Thymus (tissue), 14 donors: ENCODE measurements at places on chromosomes 6 and 20. TPM values are rescaled to one million over a fixed set of nuclear protein-coding genes. Genes with fewer than 3 reads are reported as not detected.
A peak's percentile ranks its signal among the peaks of the same experiment; 100 is the strongest.

DNA sequence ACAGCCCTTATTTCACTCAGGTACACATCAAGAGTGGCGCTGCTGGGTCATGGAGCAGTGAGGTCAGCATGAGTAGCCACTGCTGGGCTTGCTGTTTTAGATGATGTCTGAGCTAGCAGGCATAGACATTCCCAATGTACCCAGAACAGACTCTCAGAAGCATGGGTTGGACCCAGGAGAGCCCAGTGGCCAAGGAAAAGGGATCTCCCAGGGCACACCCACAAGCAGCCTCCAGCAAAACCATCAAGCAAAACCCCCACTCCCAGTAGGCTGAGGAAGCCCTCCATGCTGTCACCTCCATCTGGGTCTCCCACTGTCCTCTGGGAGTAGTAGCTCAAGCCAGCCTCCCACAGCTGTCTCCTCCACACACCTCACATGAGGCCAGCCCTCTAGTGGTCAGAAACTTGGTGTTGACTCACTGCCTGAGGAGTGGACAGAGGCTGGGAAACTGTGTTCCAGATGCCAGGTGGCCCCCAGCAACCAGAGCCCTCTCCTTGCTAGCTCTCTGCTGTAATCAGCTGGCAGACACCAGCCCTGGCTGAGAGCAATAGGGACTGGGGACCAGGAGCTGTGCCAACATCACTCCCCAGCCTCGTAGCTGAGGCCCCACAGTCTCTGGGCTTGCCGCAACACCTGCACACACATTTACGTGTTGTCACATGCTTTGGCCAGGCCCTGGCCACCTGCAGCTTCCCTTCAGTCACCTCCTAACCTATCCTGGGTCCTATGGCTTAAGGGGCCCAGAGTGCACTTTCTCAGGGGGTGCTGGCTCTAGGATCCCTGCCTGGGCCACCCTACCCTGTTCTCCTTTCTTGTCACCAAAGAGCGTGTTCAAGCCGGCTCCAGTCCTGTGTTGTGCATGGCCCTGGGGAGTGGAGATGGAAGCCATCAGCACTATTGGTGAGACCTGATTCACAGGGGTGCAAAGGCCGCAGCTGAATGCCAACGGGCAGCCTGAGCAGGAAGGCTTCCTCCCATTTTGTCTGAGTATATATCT lies 1.9 kb upstream of the AP5S1 start:
- peaks cover 54% of the 10 kb centered on the region for H3K4me1 ChIP-seq
- DNase-seq = peak; percentile 66
- peak overlapping the region; percentile 86 for H3K27ac ChIP-seq
- H3K4me3 ChIP-seq = no peak overlapping the region
- H3K27me3 ChIP-seq = no peaks in the 10 kb centered on the region

GRCh38 chr6:166671434-166672081 lies 44.5 kb upstream of the RPS6KA2 start:
- no peak overlapping the region for H3K4me3 ChIP-seq
- peaks cover 7% of the 10 kb centered on the region for H3K4me1 ChIP-seq
- no peak for DNase-seq
- no peaks in the 10 kb centered on the region for H3K27me3 ChIP-seq
- H3K27ac ChIP-seq = no peak overlapping the region
- H3K36me3 ChIP-seq = no peaks in the 10 kb centered on the region

DNA sequence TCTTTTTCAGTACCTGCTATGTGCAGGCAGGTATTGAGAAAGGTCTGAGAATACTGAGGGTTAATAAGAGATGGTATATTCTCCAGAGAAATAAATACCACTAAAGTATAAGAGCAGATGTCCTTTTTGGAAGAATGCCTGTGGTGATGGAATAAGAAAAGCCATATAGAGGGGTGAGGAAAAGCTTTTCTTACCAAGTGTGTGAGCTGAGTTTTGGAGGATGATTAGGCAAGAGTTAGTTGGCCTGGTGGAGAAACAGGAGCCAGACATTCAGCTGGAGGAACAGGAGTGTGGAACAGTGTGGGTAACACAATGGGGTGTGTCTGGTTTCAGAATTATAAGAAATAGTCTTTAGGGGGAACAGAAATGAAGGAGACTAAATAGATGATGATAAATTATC lies 19.9 kb downstream of the ZNF451 start:
- no peak overlapping the region for H3K4me3 ChIP-seq
- H3K36me3 ChIP-seq = no peaks in the 10 kb centered on the region

DNA sequence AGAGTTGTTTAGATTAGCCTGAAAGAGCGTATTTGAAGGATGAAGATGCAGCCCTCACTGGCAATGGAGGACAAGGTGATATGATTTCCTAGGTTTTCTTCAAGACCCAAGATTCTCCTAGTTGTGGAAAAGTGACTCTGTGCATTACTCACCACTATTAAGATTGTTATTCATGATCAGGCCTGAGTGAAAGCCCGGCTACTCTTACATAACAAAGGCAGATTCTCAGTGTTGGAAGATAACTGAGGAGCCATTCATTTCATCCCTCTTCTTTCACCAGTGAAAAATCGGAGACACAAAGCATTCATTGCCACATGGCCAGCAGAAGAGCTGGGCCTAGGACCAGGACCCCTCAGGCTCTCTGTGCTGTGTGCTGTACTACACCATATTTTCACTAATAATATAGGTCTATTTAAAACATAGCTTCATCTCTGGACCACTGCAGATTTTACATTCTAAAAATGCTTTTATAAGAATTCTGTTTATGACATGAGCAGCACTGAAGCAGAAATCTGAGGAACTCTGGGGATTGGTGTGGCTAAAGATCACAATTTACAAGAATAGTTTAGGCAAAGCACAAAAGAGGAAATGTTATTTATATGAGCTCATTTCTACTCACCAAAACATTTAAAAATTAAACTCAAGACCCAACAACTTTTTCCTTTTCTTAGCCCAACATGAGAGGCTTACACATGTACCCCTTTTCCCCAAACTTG lies 181.9 kb upstream of the CCN2 start:
- H3K4me1 ChIP-seq = peaks cover 8% of the 10 kb centered on the region
- H3K27me3 ChIP-seq = no peaks in the 10 kb centered on the region
- DNase-seq = no peak
- H3K27ac ChIP-seq = no peak overlapping the region
- no peak overlapping the region for H3K4me3 ChIP-seq
- no peaks in the 10 kb centered on the region for H3K36me3 ChIP-seq

DNA sequence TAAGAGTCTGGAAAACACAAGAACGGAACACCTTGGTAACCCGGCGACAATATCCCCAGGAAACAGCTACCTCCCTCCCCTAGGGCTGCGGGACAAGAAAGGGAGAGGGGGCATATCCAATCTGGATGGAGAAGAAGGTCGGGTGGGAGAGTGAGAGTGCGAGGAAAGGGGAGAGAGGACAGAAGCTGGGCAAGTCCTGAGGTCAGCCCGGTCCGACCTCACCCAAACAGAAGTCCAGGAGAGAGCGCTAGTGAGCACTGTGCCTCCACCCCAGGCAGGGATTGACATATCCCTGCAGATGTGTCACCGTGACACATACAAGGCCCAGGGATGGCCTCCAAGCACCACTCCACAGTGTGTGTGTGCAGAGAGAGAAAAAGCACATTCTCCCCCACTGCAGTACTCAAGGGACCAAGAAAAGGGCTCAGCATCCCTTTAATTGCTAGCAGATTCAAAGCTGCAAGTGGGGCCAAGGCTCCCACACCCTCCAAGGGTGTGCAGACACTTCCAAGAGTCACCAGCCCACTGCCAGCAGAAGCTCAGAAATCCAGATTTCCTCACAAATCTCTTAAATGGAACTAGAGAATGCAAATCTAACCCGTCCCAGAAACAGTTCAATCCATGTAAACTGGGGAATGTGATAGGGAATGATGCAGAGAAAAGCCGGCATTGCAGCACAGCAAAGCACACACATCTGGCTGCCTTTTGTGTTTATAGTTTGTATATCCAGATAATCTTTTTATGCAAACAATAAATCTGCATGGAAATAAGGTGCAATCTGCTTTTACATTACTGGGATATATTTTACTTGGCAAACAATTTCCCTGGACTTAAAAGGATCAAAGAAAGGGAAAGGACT lies 3.1 kb downstream of the PXDC1 start:
- H3K27ac ChIP-seq = no peak overlapping the region
- no peaks in the 10 kb centered on the region for H3K36me3 ChIP-seq
- H3K4me1 ChIP-seq = peaks cover 13% of the 10 kb centered on the region
- H3K4me3 ChIP-seq = no peak overlapping the region
- no peak for DNase-seq
- peaks cover 52% of the 10 kb centered on the region for H3K27me3 ChIP-seq

DNA sequence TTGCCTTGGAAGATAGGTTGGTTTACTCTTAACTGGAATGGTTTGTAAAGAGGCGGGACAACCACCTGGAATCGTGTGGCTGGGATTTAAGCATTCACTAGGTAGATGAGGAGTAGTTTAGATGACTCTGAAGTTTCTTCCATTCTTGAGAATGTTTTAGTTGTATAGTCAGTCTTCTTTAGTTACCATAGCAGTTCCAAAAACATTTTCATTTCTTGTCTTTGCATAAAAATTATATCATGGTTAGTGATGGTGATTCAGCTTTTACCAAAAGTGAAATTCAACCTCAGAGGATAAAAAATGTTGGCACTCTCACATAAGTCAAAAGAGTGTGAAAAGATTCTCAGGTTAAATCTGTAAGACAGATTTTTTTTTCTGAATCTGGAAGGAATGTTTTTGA lies 70.3 kb downstream of the SMAP1 start:
- H3K4me3 ChIP-seq = no peak overlapping the region
- H3K4me1 ChIP-seq = no peaks in the 10 kb centered on the region
- no peak for DNase-seq
- no peak overlapping the region for H3K27ac ChIP-seq
- H3K27me3 ChIP-seq = no peaks in the 10 kb centered on the region

DNA sequence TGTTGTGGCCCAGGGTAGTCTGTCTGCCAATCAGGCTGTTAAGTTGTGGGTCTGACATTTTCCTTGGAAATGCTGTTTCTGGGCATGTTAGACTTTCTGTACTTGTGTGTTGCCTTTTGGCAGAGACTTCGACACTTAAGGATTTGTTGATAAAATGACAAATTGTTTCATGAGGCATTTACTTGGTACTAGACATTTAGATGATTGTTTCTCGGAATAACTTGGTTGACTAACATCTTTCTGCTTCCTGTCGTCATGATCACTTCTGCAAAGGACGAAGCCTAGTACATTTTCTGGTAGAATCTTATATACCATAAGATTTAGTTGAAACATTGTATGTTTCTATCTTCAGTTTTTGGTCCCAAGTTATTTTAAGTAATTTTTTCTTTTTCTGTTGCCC lies 34.1 kb downstream of the UTRN start:
- no peaks in the 10 kb centered on the region for H3K4me1 ChIP-seq
- no peak overlapping the region for H3K4me3 ChIP-seq
- no peaks in the 10 kb centered on the region for H3K36me3 ChIP-seq
- H3K27ac ChIP-seq = no peak overlapping the region
- no peak for DNase-seq

DNA sequence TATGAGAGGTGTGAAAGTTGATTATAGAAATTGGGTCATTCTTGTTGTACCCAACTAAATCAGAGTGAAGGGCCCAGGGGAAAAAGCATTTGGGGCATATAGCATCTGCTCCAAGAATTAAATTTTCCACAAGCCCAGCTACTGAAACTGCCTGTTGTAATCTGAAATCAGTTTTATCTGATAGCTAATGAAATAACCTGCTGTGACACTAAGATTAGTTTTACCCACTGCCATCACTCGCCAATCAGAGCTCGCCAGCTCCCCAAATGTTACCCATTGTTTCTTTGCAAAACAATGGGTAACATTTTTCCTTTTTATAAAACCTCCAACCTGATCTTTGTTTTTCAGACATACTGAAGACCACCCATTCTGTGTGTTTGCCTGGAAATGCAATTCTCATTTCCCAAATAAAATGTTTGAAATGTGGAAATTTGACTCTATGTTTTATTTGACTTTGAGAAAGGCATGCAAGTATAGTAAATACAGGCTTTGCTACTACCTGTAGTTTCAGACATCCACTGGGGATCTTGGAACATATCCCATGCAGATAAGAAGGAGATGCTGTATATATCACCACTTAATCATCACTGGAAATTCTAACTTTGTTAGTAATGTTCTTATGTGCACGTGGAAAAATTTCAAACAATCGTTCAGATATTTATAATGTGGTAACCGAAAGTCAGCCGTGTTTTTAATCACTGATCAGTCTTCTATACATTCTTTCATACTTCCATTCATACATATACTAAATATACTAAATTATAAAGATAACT lies 6.3 kb upstream of the AHI1 start:
- no peaks in the 10 kb centered on the region for H3K27me3 ChIP-seq
- H3K36me3 ChIP-seq = no peaks in the 10 kb centered on the region
- no peaks in the 10 kb centered on the region for H3K4me1 ChIP-seq

GRCh38 chr6:3484192-3484591 lies 27.3 kb upstream of the SLC22A23 start:
- no peaks in the 10 kb centered on the region for H3K36me3 ChIP-seq
- DNase-seq = no peak
- H3K27ac ChIP-seq = no peak overlapping the region
- no peak overlapping the region for H3K4me3 ChIP-seq
- H3K27me3 ChIP-seq = peaks cover 2% of the 10 kb centered on the region

- no peak overlapping the region for H3K4me3 ChIP-seq
- DNase-seq = no peak
Measured at GRCh38 chr6:9593554-9593953, 821.3 kb downstream of the TFAP2A start.

DNA sequence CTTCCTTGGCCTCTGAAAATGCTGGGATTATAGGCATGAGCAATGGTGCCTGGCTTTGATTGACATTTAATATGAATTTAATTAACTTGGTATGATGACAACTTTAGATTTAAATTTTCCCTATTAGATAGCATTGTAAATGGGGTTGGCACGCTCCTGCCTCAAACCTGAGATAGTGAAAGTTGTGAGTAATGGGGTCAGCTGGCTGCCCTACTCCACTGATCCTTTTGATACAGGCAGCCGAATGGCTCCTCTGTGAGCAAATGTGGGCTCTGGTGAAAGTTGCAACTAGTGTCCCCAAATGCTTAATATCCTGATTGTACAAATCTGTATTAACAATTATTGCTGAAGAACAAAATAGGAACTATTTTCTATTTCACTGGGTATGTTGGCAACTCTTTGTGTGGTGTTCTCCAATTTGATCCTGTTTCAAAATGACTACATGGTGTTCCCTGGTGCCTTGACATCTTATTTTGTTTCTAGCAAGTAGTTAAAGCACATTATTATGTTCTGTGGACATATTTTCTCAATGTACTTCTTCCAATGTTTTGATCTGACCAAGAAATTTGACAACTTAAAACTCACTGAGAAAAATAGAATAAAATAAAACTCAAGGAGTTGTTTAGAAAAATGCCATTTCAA lies 97.4 kb downstream of the COL12A1 start:
- no peaks in the 10 kb centered on the region for H3K36me3 ChIP-seq
- no peak overlapping the region for H3K4me3 ChIP-seq
- H3K4me1 ChIP-seq = no peaks in the 10 kb centered on the region
- H3K27me3 ChIP-seq = no peaks in the 10 kb centered on the region
- no peak for DNase-seq

GRCh38 chr6:45454008-45454911 lies 76.5 kb upstream of the SUPT3H start:
- no peaks in the 10 kb centered on the region for H3K36me3 ChIP-seq
- DNase-seq = no peak
- no peaks in the 10 kb centered on the region for H3K27me3 ChIP-seq
- H3K4me3 ChIP-seq = no peak overlapping the region
- H3K27ac ChIP-seq = no peak overlapping the region

CFAP61 gene
- polyA plus RNA-seq = 0.23 TPM

TBX18 gene
- 1.3 TPM for polyA plus RNA-seq

LGSN gene
- polyA plus RNA-seq = 0.23 TPM

EEF1A2 gene
- 2.2 TPM for polyA plus RNA-seq
